MV-4-11 (cell line): ENCODE measurements at places on chromosomes 12 and 14.

DNA sequence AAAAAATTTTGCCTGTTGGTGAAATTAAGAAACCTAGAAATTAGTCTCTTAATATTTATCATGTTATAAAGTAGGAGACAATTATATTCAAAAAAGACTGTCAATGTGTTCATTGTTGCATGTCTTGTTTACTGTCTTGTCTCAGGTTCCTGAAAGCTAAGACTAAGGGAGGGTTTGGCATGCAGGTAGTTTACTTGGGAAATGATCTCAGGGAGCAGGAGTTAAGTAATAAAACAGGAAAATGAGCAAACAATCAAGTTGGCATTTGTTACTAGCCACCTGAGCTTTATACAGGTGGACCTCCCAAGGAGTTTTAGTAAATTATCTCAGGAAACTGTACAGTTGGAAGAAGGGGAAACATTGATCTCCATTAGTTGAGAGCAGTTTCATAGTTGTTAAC is 188.0 kb upstream of the MDGA2 start:
- no peak for DNase-seq

GRCh38 chr14:24079491-24080141 is 8.3 kb downstream of the CPNE6 start:
- DNase-seq = peak; percentile 16

DNA sequence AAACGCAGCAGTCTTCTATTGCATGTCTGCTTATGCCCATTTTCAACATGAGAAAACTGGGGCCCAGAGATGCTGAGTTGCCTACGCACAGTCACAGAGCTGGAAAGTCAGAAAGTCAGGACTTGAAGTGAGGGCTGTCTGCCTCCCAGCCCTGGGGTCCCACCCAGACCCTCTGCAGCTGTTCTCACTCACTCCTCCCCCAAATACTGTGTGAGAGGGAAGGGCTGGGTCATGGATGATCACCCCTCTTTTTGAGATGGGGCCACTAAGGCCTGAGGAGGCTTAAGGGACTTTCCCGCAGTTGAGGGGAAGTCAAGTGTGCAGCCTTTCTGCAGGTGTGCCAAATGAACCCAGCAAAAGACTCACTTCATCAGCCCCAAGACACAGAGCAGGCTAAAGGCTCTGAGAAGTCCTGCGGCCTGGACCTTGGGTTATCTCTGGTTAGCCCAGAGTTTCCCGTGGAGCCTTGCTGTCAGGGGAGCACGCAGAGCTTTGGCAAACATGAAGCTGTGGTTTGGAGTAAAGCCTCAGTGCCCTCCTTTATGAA is 18.7 kb downstream of the DTX1 start:
- DNase-seq = no peak

DNA sequence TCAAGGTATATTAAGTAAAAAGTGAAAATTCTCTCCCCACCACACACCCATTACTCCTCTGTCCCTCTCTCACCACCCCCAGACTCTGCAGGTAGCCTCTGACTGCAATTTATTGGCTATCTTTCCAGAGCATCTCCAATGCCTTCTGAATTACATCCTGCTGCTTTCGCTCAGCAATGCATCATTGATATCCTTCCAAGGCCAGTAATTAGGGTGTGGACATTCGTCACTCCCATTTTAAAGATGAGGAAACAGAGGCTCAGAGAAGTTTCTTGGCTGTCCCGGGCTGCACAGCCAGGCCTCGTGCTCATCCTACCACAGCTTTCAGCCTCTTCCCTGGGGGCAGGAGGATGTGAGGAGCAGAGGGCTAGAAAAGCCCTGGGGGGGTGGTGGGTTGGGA is 23.6 kb upstream of the PGF start:
- DNase-seq = no peak

GRCh38 chr12:1326258-1326657 is 268.1 kb downstream of the FBXL14 start:
- DNase-seq = no peak

DNA sequence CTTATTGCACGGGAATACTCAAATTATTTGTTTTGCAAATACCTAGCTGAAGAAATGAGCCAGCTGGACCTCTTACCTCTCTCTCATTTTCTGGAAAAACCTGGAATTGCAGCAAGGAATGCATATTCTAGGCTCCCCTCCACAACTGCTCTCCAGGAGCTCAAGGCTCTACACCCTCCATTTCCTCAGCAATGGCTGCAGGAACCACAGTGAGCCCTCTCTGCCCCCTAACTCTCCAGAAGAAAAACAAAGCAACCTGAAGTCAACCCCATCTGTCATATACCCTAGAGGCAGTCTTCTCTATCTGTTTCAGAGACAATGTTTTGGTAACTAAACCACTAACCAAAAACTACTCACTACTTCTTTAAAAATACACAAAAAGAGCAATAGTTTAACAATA is 221.6 kb downstream of the SLC25A21 start:
- DNase-seq = no peak
